T1000 (cell line): ENCODE measurements at places on chromosomes 12 and 14.

GRCh38 chr12:16076557-16076956 lies 165.4 kb downstream of the DERA start:
- no peak for DNase-seq

- no peak for DNase-seq
These were observed 46.0 kb upstream of the FOS start for GRCh38 chr14:75232597-75232996.

DNA sequence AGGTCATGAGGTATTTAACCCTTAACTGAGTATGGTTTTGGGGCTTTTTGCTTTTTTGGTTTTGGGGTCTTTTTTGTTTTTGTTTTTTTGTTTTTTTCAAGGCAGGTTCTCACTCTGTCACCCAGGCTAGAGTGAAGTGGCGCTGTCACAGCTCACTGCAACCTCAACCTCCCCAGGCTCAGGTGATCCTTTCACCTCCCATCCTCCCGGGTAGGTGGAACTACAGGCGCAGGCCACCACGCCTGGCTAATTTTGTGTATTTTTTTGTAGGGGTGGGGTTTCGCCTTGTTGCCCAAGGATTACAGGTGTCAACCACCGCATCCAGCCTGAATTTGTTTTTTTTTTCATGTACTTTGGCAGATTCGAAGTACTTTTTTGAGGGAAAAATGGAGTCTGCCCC lies 19.9 kb downstream of the RAP1B start:
- DNase-seq = no peak

DNA sequence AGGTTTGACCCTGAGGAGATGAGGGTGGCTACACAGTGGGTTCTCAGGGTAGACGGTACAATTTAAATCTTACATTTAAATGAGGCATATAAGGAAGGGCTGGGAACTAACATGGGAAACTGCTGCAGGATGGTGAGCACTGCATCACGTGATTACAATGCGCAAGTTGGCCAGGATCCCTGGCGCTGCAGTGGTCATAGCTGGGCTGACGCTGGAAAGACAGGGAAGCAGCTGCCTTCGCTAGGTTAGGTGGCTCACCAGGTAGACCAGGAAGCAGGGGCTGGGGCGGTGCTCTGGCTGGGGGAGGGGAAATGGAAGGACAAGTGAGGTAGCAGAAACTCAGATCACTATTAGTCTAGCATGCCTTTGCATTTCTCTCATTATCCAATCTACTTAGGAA lies 149.9 kb downstream of the FOXN3 start:
- no peak for DNase-seq

DNA sequence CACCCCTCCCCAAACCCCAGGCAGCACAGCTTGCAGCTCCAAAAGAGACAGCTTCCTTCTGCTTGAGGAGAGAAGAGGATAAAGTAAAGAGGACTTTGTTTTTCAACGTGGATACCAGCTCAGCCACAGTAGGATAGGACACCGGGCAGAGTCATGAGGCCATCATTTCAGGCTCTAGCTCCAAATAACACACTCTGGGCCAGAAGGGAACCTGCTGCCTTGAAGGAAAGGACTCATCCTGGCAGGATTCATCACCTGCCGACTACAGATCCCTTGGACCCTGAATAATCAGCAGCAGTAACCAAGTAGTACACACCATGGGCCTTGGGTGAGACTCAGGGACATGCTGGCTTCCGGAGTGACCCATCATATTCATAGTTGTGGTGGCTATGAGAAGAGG lies 10.4 kb upstream of the CKAP4 start:
- DNase-seq = no peak

DNA sequence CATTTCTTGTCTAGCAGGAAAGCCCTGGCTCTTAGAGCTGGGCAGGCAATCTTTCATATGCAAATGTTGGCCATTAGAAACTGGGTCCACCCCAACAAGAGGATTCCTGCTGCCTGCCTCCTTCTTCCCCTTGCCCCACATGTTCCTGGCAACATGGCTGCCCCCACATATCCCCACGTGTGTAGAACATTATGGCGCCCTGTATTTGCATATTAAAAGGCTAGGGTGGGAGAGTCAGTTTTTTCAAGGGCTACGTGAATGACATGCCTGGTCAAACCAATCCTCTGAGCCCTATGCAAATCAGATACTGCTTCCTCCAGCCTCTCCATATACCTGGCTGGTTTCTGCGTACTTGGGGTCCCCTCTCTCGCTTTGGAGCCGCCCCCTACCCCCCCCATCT lies 514.0 kb downstream of the FUT8 start:
- DNase-seq = no peak

GRCh38 chr14:56219666-56220413 lies 101.6 kb downstream of the PELI2 start:
- no peak for DNase-seq
